DMS153 (cell line): ENCODE measurements at places on chromosomes 7 and 10.

- DNase-seq: no peak
These were observed 316.1 kb upstream of the FZD1 start for GRCh38 chr7:90948085-90948484.

- no peak for DNase-seq
These were observed 427.4 kb downstream of the SH2D4B start for GRCh38 chr10:80964955-80965614.

DNA sequence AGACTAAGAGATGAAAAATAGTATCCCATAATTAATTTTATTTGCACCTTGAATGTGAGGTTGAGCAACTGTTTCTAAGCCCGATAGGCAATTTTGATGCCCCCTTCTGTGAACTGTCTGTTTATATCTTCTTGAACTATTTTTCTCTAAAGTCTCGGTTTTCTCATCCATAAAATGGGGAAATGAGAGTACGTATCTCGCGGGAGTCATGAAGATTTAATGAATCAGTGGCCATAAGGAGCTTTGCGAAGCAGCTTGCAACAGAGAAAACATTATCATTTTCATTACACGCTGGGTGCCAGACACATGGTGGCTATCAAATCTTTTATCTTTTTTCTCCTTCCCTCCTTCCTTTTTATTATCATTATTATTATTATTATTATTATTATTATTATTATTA lies 108.1 kb upstream of the CARD11 start:
- DNase-seq: no peak

DNA sequence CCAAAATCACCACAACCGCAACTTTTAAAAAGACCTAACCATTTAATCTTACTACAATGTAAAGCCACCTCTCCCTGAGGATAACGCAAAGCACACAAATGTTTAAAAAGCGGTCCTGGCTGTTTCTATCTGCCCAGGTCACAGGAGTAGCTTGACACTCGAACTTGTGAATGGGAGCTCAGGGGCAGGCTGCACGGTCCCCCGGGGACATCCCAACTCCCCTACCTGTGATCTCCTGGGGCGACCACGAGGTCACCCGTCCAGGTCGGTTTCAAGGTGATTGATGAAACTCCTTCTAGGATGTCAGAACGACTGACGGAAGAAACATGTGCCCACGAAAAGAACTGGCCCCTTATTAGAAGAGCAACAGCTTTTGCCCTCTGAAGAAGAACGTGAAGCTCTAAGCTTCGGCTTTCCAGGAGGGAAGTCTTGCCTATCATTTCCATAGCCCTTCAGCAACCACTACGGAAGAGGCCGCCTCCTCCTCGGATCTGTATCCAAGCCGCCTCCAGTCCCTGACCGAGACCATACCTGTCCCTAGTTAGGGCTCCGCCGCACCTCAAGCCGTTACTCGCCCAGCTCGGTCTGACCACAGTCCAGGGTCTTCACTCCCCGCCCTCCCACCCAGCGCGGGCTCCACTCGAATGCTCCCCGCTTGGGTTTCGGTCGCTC lies 459 bp downstream of the CYCS start:
- DNase-seq: no peak

DNA sequence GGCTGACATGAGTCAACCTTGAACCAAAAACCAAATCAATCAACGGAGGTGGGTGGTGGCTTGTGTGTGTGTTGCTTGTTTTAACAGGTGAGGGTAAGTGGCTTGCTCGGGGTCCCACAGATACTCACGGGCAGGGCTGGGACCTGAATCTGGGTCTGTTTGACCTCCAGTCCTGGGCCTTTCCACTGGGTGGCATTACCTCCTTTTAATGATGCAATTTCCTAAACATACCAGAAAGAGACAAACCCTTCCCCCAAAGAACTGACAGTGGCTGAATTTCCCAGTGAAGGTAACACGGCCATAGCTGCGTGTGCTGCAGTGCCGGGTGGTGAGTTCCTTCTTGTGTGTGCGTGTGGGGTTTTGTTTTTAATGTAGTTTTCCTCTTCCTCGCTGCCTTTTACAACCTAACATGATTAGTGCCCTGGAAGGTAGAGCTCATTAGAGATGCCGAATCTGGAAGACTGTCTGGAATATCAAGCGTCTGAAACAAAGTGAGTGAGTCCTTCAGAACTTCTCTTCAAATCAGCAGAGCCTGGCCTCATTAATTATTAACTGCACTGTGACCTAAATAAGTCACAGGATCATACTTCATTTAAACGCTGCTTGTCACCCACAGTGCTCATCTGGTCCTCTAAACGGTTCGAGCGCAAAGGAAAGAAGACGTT lies 166.1 kb upstream of the TCERG1L start:
- DNase-seq: peak; percentile 11

DNA sequence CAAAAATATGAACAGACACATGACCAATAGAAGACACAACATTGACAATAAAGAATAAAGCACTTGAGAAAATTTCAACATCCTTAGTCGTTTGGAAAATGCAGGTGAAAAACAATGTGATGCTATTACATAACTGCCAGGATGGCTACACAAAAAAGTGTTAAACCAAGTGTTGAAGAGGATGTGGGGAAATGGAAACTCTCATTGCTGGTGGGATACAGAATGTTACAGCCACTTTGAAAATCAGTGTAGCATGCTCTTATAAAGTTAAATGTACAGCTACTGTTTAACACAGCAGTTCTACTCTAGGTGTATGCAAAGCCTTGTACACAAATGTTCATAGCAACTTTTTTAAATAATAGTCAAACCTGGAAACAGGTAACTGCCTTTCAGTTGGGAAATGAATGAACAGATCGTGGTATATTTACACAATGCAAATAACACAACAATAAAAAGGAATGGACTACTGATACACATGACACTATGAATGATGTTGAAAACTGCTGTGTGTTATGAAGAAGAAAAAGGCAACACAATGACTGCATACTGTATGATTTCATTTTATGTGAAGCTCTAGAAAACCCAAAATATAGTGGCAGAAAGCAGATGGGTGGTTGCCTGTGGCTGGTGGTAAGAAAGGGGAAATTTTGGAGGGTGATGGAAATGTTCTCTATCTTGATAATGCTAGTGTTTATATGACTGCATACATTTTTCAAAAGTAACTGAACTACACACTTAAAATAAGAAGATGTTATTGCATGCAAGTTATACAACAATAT lies 102.2 kb upstream of the VIPR2 start:
- DNase-seq: no peak

GRCh38 chr10:71810048-71810750 lies 36.9 kb upstream of the VSIR start:
- DNase-seq: no peak

DNA sequence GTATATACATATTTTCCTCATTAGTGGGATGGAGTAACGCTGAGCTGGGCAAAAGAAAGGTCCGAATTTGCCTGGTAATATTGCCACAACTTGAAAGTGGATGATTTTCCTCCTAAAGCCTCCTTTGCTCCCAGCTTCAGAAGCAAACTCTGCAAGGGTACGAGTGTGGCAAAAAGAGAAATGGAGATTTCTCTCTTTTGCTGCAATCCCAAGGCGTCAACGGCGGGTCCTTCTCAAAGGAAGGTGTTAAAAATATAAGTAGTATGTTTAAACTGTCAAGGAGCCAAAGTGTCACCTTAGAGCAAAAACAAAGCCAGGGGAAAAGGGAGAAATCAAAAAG lies 12.4 kb upstream of the HOXA2 start:
- DNase-seq: no peak

DNA sequence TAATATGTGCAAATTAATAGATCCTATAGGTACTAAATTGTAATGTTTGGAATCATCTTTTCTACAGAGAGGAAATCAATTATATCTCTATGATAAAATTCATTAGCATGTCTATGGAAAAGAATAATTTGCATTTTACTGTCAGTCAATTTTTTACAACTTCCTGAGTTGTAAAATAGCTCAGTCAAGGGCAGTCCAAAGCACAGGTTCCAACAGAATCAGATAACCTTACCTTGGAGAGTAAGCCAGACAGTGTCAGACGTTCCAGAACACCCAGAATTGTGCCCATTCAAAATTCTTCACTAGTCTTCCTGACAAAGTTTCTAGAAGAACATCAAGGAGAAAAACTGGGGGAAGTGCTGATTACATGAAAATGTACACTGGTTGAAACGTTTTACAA lies 31.1 kb upstream of the IMMP2L start:
- DNase-seq: no peak

DNA sequence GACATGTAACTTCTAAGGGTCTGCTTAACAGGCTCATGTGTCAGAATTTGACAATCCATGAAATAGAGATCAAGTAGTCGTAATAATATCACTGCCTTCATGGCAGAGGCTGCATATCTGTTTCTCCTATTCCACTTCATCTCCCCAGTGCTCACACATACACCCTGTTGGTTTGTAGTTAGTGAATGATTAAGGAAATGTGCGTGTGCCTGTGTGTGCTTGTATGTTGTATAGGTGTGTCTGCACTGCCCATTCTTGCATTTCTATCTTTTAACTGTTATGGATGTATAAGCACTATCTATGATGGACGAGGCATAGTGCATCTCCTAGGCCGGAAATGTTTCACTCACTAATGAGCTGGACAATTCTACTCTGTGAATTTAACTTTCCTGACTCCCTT lies 985.2 kb downstream of the LRMDA start:
- DNase-seq: no peak

GRCh38 chr10:50506861-50507573 lies 116.7 kb downstream of the SGMS1 start:
- DNase-seq: no peak

GRCh38 chr7:143391462-143392404 lies 10.6 kb downstream of the ZYX start:
- no peak for DNase-seq

GRCh38 chr10:70364772-70365091 lies 17.7 kb downstream of the LRRC20 start:
- no peak for DNase-seq

DNA sequence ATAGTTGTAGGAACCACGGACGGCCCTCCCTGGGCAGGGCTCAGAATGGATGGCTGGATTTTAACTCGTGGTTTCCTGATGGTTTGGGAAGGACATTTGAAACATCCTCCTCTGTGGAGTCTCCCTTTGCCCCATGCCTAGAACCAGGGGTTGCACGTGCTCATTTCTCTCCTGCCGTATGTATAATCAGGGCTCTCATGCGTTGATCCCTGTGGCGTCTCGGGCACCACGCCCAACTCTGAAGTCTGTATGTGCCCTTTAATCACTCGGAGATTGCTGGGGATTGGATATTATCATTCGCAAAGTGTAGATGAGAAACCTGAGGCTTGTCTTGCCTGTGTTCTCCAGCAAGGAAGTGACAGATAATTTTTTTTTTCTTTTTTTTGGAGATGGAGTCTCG lies 257.1 kb downstream of the CAMK1D start:
- DNase-seq: no peak

DNA sequence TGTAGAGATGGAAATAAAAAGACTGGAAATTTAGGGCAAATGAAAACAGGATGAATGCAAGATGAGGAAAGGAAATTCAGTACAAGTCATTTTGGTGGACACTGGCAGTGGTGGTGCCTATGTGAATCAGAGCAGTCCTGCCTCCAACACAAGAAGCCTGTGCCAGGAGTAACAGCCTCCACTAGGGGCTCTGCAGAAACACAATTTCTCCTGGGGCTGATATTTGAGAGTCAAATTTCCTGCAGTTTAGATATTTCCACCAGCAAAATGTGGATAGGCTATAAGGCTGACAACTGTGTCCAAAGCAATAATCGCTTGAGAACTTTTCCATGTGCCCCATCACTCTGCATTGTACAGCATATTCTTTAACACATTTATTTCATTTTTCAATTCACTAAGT lies 4.7 kb upstream of the PLXDC2 start:
- DNase-seq: no peak
